ENCODE measurements at places on chromosomes 7 and 10. TPM values are rescaled to one million over a fixed set of nuclear protein-coding genes. Genes with fewer than 3 reads are reported as not detected.

TET1 gene
- 7.2 TPM for total RNA-seq

OPN1SW gene
- total RNA-seq, result not detected

IL2RA gene
- total RNA-seq, result 0.31 TPM

C1QL3 gene
- total RNA-seq, result not detected

PPA1 gene
- 45.0 TPM for total RNA-seq

P4HA1 gene
- total RNA-seq, result 25.2 TPM

MICU1 gene
- total RNA-seq, result 41.3 TPM

FOXP2 gene
- 43.3 TPM for total RNA-seq

CPN1 gene
- total RNA-seq, result not detected
